ENCODE measurements at places on chromosomes 16 and 17.

- no peak for DNase-seq
Observed at GRCh38 chr17:50774225-50774803, 7.0 kb upstream of the ANKRD40CL start.

DNA sequence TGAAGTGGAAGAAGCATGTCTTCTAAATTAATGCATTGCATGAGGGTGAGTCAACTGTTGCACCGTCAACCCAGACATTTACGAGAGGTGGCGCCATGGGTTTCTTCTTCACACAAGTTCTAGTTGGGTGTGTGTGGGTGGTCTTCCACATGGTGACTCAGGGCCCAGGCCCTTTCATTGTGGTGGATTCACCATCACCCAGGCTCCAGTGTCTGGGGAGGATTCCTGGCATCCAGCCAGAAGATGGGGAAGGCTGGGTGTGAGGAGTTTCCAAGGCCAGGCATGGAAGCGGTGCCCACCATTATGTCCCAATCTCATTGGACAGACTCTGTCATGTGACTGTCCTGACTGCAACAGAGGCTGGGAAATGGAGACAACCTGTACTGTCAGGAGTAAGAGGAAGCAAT is 21.4 kb upstream of the JPH3 start:
- no peak for DNase-seq

DNA sequence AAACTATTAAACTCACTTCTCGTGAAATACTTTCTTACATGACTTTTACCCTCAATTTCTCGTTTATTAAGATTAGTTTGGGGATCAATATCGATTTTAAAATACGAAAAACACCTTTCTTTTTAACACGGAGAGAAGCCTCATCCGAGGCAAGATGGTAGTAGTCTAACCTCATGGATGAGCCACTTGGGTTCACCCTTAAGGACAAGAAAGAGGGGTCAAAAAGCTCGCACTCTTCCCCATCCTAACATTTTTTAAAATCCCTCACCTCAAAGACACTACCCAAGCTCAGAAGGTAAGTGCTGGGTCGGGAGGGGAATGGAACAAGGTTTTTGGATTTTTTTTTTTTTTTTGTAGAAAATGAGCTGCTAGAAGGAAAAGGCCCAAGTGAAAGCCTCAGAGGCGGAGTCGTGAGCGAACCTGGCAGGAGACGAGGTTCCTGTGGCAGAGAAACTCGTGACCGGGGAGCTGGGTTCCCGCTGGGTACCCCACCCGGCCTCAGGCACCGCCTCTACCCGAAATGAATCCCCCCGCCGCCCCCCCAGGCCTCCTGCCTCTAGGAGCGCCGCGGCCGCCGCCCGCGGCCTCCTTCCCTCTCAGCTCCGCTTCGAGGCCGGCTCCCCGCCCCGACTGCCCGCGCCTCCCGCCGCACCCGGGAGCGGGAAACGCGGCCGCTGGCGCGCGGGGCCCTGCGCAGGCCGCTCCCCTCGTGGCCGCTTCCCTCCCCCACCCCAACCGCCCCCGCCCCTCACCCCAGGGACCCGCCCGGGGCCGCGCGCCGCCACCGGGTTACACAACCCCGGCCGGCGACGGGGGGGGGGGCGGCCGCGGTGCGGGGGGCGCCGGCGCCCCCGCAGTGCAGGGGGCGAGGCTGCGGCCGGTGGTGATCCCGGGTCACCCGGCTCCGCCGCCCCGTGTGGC is 1.6 kb downstream of the NUFIP2 start:
- peak; percentile 47 for DNase-seq

- no peak for DNase-seq
Observed at GRCh38 chr16:60060731-60061130, 1326.6 kb upstream of the GOT2 start.

DNA sequence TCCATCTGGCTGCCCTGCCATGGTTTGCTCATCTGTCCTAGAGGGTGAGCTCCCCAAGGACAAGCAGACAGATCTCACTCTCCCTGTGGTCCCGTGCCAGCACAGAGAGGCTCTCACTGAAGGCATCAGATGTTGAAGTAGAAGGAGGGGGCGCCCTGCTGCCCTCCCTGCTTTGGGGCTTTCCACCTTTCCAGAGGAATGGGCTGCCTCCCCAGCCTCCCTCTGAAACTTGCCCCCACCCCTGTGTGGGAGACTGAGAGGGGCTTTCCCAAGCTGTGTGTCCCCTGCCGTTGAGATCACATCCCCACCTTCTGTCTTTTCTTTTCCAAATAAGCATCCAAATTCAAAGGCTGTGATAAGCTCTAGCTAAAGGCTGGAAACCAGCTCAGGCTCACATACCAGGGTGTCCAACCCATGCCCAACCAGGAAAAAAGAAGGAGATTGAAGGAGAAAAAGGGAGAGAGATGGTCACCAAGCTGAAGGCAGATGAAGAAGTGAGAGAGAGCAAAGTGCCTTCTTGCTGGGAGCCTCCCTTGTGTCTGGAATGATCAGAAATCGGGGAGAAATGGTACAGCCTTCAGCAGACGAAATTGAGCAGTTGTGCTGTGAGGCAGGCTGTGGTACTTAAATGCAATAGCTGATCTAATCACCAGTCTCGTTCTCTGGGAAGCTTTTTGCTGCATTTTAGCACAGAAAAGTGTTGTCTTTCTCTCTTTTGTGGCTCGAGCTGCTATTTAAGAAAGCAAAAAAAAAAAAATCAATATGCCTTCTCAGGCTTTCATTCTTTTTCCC is 145.9 kb upstream of the LHX1 start:
- no peak for DNase-seq

GRCh38 chr17:21843318-21843865 is 151.1 kb downstream of the KCNJ18 start:
- no peak for DNase-seq

GRCh38 chr17:80663781-80664206 is 119.2 kb downstream of the RPTOR start:
- DNase-seq, result no peak

Measured in NCI-H1092 (cell line).